ENCODE measurements at places on chromosomes 11 and 22. TPM values are rescaled to one million over a fixed set of nuclear protein-coding genes. Genes with fewer than 3 reads are reported as not detected.

DNA sequence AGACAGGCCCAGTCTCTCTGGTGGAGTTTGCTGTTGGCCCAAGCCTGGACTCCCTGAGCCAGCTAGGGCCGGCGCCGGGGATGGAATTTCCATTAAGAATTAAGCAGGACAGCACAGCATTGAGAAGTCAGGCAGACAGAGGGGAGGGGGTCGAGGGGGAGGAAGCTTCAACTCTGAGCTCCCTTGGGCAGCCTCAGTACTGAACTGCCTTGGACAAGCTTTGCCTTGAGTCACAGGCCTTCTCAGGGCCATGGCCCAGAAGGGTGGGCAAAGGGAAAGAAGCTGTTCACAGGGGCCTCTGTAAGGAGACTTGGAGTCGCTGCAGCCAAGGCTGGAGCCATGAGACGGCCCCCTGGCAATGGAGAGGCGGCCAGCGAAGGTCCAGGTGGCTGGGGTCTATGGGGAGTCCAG, 2.6 kb upstream of the INSC start:
- no peak overlapping the region for H3K4me3 ChIP-seq
- H3K4me1 ChIP-seq, result peaks cover 8% of the 10 kb centered on the region
- no peaks in the 10 kb centered on the region for H3K36me3 ChIP-seq
- no peak overlapping the region for H3K27ac ChIP-seq
- peaks cover 14% of the 10 kb centered on the region for H3K27me3 ChIP-seq

DNA sequence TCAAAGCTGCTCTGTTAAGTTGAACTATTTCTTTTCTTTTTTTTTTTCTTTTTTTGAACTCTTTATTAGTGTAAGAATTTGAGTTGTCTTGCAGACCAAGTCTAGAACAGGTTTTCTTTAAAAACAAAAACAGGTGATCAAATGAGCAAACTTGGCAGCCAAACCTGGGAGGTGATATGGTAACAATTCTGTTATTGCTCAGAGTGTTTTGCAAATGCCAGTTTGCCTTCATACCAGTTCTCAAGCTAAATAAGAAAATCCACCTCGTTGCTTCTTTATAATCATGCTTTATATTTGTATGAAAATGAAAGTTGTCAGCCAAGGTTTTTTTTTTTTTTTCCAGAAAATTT, 76.9 kb downstream of the DEPDC5 start:
- H3K4me3 ChIP-seq, result no peak overlapping the region
- peaks cover 27% of the 10 kb centered on the region for H3K36me3 ChIP-seq
- no peaks in the 10 kb centered on the region for H3K27me3 ChIP-seq
- DNase-seq, result no peak
- H3K4me1 ChIP-seq, result peaks cover 16% of the 10 kb centered on the region

DNA sequence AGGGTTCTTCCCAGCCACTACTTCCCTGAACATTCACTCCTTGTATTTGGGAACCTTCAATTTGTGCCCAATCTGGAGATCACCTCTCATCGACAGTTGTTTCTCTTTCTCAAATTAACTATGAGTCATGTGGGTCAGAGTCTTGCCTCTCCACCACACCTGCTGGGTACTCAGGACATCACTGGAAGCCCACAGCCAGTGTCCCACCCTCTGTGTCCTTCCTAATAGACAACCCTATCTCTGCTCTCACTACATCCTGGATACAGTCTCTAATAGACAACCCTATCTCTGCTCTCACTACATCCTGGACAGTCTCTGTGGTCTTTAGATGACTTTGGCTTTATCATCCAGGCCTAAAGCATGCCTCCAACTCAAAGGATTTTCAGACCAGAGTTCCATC, 70.1 kb downstream of the ARL14EP start:
- H3K27me3 ChIP-seq, result no peaks in the 10 kb centered on the region
- no peaks in the 10 kb centered on the region for H3K4me1 ChIP-seq
- H3K36me3 ChIP-seq, result no peaks in the 10 kb centered on the region
- H3K4me3 ChIP-seq, result no peak overlapping the region

- DNase-seq, result peak; percentile 73
- H3K27me3 ChIP-seq, result no peaks in the 10 kb centered on the region
- no peaks in the 10 kb centered on the region for H3K4me1 ChIP-seq
- no peaks in the 10 kb centered on the region for H3K36me3 ChIP-seq
- H3K4me3 ChIP-seq, result no peak overlapping the region
- no peak overlapping the region for H3K27ac ChIP-seq
Observed at GRCh38 chr22:48943567-48944432, 883.9 kb downstream of the BRD1 start.

- H3K4me1 ChIP-seq, result no peaks in the 10 kb centered on the region
- H3K36me3 ChIP-seq, result peaks cover 2% of the 10 kb centered on the region
- no peak overlapping the region for H3K27ac ChIP-seq
- no peak overlapping the region for H3K4me3 ChIP-seq
- no peaks in the 10 kb centered on the region for H3K27me3 ChIP-seq
Observed at GRCh38 chr11:33027233-33027632, 11.6 kb downstream of the DEPDC7 start.

DNA sequence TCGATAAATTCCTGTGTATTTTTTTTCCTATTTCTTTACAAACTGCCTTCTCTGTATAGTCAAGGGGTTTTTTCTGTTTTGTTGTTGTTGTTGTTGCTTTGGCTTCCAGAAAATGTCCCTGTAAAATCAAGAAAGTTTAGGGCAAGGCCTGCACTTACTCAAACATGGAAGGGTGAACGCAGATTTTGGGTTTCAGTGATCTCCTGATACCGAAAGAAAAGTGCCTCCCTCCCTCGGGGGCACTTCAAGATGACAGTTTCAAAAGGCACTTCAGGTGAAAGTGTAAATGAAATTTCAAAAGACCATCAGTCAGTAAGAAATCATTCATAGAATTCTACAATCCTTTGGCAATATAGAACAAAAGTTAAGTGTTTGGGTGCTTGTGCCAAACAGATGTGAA, 43.4 kb upstream of the TMPRSS4 start:
- H3K4me3 ChIP-seq, result no peak overlapping the region
- H3K27me3 ChIP-seq, result peaks cover 44% of the 10 kb centered on the region
- no peaks in the 10 kb centered on the region for H3K36me3 ChIP-seq
- no peaks in the 10 kb centered on the region for H3K4me1 ChIP-seq
- no peak overlapping the region for H3K27ac ChIP-seq
- DNase-seq, result no peak

GRCh38 chr22:24147666-24148065, 33.6 kb upstream of the SUSD2 start:
- no peak for DNase-seq
- H3K36me3 ChIP-seq, result no peaks in the 10 kb centered on the region
- H3K27ac ChIP-seq, result peak overlapping the region; percentile 94
- peak overlapping the region; percentile 30 for H3K4me3 ChIP-seq
- peaks cover 40% of the 10 kb centered on the region for H3K4me1 ChIP-seq
- H3K27me3 ChIP-seq, result no peaks in the 10 kb centered on the region

DNA sequence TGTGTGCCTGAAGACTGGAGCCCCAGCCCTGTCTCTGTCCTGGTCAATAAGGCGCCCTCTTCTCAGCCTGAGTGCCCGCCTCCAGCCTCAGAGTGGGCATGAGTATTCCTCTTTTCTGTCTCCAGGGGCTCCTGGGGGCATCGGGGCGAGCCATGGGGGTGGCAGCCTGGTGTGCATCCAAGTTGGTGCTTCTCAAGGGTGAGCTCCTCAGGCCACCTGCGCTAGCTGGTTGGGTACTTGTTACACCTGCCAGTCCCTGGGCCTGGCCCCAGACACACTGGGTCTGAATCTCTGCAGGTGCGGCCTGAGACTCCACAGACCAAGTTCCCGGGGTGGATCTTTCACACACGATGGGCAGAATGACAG, 168.6 kb upstream of the B3GAT1 start:
- no peaks in the 10 kb centered on the region for H3K36me3 ChIP-seq
- H3K27ac ChIP-seq, result no peak overlapping the region
- H3K4me3 ChIP-seq, result no peak overlapping the region
- H3K27me3 ChIP-seq, result peaks cover 36% of the 10 kb centered on the region

DNA sequence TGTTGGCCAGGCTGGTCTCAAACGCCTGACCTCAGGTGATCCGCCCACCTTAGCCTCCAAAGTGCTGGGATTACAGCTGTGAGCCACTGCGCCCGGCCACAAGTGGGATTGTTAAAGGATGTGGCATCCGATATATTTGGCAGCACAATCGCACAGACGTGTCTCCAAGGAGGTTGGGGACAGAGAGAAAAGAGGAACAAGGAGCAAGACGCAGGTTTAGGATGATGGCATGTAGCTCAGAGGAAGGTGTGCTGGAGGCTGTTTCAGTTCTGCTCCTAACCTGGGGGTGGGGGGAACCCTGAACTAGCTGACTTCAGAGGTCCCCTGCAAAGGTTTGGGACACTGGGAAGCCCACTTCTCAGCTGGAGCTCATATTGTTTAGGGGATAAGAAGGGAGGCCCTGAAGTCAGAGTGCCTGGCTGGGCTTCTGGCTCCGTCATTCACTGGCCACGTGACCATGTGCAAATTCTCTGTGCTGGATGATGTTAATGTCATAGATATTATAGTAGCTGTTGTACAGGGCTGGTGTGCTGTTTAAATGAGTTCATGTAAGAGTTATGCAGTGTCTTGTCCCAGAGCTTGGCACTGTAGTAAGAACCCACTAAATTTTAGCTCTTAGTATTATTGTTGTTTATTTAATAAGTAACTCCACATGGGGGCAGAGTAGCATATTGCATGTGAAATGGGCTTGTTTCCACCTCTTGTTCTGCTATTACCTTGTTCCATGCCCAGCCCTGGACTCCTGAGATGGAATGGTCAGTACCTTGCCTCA, 129.7 kb downstream of the ST3GAL4 start:
- DNase-seq, result no peak
- peaks cover 1% of the 10 kb centered on the region for H3K27me3 ChIP-seq
- H3K4me3 ChIP-seq, result no peak overlapping the region
- no peak overlapping the region for H3K27ac ChIP-seq
- H3K36me3 ChIP-seq, result no peaks in the 10 kb centered on the region
- H3K4me1 ChIP-seq, result peaks cover 9% of the 10 kb centered on the region

DNA sequence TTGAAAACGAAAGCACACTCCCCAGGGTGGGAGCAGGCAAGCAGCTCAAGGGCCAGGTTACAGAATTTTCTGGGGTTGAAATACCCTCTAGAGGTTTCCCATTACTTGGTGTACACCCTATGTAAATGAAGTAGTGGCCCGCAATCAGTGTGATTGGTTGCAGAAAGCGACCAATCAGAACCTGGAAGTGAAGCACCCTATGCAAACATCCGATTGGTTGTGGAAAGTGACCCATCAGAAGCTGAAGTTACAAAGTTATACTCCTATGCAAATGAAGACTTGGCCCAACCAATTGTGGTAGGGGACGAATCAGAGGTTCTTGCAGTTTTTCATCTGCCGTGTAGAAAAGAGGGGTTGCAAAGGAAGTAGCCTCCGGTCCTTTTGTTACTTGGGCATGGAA, 19.2 kb downstream of the PRR5 start:
- no peaks in the 10 kb centered on the region for H3K4me1 ChIP-seq
- no peaks in the 10 kb centered on the region for H3K27me3 ChIP-seq
- H3K4me3 ChIP-seq, result no peak overlapping the region
- H3K36me3 ChIP-seq, result peaks cover 3% of the 10 kb centered on the region

- H3K36me3 ChIP-seq, result no peaks in the 10 kb centered on the region
- H3K27ac ChIP-seq, result no peak overlapping the region
- H3K4me3 ChIP-seq, result peak overlapping the region; percentile 76
- no peak for DNase-seq
Observed at GRCh38 chr11:76209375-76209972, 3.2 kb upstream of the WNT11 start.

- peaks cover 2% of the 10 kb centered on the region for H3K36me3 ChIP-seq
- DNase-seq, result no peak
- peaks cover 46% of the 10 kb centered on the region for H3K4me1 ChIP-seq
- peak overlapping the region; percentile 63 for H3K27ac ChIP-seq
- H3K27me3 ChIP-seq, result no peaks in the 10 kb centered on the region
- H3K4me3 ChIP-seq, result no peak overlapping the region
Observed at GRCh38 chr11:120392793-120393192, 56.6 kb downstream of the ARHGEF12 start.

DNA sequence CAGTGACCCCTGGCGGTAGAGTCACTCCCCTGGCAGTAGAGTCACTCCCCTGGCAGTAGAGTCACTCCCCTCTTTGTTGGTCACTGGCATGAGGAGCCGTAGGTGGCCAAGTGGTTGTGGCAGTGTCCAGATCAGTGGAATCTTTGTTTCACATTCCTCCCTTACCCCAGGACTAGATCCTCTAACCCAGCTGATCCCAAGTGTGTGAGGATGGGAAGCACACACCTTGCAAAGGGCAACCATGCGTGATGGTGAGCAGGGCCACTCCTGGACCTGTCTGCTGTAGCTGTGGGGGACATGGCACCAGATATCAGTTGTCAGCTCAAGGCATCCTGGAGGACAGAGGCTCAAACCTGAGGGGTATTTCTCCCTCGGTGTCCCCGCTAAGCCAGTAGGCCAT, 37.8 kb downstream of the OSBP2 start:
- no peak overlapping the region for H3K27ac ChIP-seq
- DNase-seq, result no peak
- H3K4me3 ChIP-seq, result no peak overlapping the region
- H3K27me3 ChIP-seq, result no peaks in the 10 kb centered on the region

DNA sequence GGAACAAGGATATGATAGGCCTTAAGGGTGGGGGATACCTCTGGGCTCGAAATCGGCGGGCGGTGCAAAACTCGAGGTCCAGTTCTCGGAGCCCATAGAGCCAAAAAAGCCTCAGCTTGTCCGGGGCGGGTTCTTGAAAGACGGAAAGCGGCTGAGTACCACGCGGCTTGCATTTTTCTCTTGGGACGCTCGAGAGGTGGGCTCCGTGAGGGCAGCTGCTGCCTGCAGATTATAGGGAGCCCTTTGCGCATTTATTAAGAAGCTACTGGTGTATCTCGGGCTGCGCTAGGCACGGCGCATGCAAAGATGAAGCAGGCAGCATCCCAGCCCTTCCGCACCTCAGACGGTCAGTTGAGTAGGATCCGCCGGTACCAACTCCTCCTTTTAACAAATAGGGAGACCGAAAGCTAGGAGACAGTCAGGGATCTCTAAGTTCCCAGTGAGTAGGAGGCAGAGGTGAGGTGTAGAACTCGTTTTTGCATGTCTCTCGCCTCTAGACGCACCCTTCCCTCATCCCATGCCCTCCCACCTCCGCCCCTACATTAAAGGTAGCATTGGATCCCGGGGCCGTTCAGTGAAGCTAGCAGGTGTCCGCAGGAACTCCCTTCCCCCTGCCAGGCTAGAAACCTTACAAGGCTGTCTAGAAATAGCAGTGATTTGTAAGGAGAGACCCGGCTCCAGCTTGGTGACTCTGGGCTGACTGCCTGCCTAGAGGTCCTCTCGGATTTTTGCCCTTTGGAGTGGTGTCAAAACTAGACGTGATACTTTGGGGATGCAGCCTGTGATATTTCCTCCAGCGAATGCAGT, 768 bp downstream of the LDHA start:
- H3K36me3 ChIP-seq, result peaks cover 26% of the 10 kb centered on the region
- peak overlapping the region; percentile 98 for H3K4me3 ChIP-seq
- peak; percentile 67 for DNase-seq

PNPLA3 gene
- total RNA-seq, result 2.5 TPM

TAGLN gene
- total RNA-seq, result 4,556 TPM

HTR3A gene
- total RNA-seq, result not detected

FBLN1 gene
- total RNA-seq, result 127 TPM

HOATZ gene
- not detected for total RNA-seq

USP47 gene
- total RNA-seq, result 54.8 TPM

GUCY1A2 gene
- total RNA-seq, result 0.80 TPM

TMEM126A gene
- 35.8 TPM for total RNA-seq

FGF4 gene
- not detected for total RNA-seq
